Karpas-422 (cell line): ENCODE measurements at places on chromosomes 4 and X.
A peak's percentile ranks its signal among the peaks of the same experiment; 100 is the strongest.

- DNase-seq: no peak
These were observed 41.2 kb downstream of the ANXA5 start for GRCh38 chr4:121655320-121656268.

- no peak for DNase-seq
These were observed 559.3 kb upstream of the ZFP42 start for GRCh38 chr4:187436251-187436650.

- no peak for DNase-seq
These were observed 598.1 kb upstream of the FAT1 start for GRCh38 chr4:187321711-187322110.

DNA sequence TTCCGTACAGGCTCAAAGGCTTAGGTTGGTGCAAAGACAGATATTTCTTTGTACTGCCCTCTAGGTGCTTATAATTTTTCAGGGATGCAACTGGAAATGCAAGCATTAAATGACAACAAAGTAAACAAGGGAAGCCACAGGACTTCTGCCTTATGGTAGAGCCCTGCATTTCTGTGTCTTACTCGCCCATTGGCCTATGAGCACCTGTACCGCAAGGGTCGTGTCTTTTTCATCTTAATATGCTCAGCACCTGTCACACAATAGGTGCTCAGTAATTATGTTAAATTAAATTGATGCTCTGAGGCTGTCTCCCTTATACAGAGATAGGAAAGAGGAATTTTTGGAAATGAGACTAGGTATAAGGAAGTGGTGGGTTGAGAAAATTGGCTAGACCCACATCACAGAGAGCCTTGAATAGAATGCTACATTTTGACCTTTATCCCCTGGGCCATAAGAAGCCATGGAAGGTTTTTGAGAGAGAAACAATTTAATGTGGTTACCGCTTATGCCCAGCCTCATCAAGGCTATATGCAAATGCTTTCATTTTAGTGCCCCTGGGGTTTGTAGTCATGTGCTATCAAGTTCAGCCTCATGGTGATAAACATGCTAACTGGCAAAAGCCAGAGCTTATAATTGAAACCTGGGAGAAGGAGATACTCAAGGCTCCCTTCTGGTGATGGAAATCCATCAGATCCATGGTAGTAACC lies 16.3 kb downstream of the VSIG4 start:
- DNase-seq: no peak

DNA sequence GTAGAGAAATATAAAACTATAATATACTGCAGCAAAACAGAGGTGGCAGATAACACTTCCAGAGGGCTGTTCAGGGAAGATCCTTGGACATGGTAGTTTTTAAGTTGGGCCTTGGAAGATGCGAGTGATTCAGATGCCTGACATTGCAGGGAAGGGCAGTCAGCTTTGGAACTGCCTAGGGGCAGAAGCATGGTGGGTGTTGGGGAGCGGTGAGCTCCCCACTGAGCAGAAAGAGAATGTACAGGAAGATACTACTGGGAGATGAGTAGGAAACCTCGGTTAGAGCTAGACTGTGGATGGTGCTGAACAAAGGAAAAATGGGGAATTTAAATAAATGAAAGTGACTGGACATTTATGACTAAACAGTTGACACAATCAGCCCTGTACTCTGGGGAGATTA lies 24.9 kb upstream of the SEC24B start:
- DNase-seq: no peak

DNA sequence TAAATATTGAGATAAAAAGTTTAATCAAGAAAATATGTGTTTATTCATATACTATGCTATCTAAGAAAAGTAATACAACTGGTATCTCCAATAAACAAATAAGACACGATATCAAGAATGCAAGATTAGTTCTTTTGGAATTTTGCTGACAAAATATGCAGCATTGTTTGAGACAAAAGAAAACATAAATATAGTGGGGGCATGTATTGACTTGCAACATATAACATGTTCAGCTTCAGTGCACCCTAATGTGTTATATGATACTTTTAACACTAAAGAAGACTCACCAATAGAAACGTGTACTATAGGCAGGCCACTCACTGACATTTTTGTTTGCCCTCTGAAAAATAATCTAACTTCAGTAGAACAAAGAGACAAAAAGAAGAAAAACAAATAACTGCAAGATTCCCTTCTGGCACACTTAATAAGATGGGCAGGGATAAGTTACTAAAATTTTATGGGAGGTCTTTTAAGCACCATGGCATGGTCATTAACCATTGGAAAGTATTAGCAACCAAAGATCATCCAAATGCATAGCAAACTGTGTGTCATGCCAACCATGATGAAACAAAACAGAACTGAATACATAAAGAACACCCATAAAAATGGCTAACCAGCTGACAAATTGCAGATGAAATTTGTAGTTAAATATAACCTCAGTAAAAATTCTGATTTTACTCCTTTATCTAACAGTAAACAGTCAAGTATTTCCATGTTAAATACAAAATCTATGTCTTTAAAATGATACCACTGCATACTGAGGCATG lies 447.9 kb upstream of the FAM241A start:
- DNase-seq: no peak

GRCh38 chr4:15318621-15319348 lies 109.0 kb upstream of the C1QTNF7 start:
- DNase-seq: no peak

GRCh38 chrX:86379209-86379608 lies 231.0 kb downstream of the DACH2 start:
- no peak for DNase-seq

DNA sequence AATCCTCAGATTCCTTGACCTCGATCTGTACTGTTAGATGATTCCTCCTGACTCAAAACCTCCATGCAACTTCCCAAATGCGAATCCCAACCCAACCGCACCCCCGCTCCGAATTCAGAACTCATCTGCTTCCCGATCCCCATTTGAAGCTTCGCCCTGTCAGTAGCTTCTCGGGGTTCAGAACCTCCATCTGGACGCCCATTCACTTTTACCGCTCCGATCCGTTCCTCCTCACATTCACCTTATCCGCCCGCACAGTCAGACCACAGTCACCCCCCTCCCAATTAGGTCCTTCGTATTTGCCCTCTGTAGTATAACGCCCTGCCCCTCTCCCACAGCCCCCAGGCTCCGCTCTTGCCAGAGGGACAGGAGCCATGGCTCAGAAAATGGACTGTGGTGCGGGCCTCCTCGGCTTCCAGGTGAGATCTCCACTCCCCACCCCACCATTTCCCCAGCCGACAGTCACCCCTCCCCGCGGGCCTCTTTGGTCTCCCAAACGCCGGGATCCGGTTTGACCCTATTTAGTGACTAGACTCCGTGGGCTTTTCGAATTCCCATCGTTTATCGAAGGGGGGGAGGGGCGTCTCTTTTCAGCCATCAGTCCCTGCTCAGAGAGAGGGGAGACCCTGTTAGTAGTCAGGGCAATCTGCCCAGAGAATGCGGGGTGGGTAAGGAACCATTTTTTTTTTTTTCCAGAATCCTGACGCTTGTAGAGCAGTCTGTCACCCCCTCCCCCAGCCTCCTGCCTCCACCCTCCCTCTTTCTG lies 691 bp downstream of the MAGED1 start:
- peak; percentile 44 for DNase-seq

GRCh38 chr4:146238107-146238506 lies 23.8 kb downstream of the REELD1 start:
- no peak for DNase-seq

- DNase-seq: peak; percentile 74
These were observed 37.0 kb upstream of the FGF13 start for GRCh38 chrX:138748480-138748879.

DNA sequence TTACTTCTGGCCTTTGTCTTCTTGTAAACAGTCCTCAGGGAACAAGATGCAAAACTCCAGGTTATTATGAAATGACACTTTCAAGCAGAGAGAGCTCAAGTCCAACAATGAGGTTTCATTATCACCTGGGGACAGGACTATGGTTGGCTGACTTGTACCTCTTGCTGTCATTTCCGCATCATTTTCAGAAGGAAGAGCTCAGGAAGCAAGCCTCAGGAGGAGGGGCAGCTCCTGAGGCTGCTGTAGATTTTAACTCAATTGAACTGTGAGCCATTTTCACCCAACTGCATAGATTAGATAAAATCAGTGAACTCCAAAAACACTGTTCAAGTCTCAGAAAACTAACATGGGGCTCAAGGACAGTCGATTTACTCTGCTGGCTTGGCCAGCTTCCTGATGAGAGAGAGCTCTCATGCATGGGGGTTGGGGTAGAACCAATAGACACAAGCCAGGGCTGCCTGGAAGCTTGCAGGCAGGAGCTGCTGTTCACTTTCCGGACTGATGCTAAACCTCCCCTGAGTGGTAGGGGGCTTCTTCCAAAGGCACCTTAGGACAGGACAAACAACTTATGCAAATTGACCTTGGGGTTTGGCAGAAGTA lies 23.6 kb downstream of the TMEM255A start:
- DNase-seq: no peak

DNA sequence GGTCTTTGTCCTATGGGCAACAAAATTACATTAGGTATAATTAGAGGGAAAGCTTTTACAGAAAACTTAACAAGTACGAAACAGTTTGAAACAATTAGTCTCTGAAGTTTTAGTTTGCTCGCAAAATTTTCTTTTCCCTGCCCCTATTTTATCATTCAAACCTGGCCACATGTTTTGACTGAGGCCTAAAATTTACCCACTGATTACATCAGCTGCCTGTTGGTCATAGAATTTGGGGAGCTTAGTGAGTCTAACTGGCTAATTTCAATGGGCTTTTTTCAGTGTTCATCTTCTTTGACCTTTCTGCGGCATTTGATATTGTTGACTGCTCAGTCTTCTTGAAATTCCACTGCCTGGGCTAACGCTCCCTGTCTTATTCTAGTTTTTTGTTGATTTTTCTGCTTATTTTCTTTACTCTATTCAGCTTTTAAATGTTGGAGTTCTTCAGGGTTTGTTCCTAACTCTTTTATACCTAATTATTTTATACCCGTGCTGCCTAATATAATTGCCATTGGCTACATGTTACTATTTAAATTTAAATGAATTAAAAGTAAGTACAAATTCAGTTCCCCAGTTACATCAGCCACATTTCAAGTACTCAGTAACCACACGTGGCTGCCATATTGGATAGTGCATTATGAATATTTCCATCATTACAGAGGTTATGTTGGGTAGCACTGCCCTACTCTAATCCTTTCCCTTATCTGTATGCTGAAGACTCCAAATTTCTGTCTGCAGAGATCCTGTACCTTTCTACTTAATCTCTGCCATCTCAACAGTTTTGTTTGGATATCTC lies 87.5 kb downstream of the SNX25 start:
- DNase-seq: no peak

DNA sequence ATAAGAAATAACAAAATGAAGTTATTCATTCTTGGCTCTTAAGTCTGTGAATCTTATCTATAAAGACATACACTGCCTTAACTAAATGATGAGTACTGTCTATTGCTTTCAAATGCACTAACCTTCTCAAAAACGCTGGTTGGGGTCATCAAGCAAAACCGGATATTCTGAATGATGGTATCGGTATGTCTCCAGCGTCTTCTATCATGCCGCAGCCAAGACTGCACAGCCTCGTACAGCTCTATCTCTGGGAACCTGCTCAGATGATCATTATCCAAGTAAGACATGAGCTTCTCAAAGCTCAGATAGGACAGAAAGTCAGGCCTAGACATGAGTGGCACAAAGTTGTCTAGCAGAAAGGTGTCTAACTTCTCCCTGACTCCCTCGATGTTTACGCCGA lies 21.1 kb downstream of the KLHL15 start:
- DNase-seq: no peak

- no peak for DNase-seq
These were observed 44.8 kb upstream of the PITX2 start for GRCh38 chr4:110667670-110668069.

DNA sequence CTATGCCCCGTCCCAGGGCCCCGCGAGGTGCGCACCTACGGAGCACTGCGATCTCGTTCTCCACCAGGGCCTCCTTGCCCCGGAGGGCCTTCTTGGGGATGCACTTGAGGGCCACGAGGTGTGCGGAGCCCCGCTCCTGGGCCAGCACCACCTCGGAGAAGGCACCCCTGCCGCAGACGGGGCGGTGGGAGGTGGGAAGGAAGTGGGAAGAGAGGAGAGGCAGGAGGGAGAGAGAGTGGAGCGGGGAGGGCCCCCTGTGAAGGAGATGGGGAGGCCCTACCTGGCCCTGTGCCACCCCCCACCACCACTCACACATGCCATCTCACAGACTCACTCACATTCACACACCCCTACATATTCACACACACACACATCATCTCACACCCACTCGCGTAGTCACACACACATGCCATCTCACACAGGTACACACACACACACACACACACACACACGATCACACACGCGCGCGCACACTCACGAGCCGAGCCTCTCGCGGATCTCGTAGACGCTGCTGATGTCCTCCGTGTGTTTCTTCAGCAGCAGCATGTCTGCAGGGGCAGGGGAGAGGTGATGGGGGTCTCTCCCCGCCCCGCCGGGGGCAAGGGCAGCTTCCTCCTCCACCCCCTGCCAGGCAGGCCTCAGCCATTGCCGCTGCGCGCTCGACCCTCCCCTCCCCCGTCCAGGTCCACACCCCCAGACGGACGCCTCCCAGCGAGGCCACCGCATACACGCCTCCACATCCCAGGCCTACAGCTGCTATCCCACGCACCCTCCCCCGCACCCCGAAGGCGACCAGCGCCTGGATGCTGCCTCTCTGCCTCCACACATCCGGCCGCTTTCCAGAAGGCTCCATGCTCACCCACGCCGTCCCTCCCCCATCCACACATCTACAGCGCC lies 834 bp downstream of the PNCK start:
- DNase-seq: no peak

DNA sequence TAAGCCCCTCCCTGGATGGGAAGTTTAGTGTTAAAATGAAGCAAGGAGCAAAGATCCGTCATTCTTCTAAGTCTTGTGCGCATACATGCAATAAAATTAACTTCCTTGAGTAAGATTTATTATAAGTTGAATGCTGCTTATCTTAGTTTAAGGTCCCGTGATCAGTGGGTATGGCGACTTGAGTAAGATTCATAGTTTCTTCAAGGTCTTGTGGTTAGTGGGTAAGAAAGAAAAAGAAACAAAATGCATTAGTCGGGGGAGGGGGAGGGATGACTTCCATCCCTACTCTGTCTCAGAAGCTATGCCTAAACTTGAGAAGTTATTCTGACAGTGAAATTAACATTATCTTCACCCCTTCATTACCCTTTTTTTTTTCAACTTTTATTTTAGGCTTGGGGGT lies 127.3 kb upstream of the MAGEB16 start:
- DNase-seq: no peak

DNA sequence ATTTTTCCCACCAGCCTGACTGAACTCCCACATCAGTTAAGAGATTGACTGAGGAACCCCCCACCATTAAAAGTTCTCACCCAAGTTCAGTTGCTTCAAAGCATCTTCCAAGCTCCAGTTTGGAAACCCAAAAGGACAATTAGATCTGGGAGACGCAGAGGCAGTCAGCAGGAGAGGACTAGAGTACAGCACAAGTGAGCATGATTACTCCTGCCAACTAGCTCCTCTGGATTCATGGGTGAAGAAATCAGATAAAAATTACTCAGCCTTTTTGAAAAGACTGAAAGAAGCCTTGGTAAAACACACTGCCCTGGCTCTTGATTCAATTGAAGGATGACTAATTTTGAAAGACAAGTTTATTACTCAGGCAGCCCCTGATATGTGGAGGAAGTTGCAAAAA lies 297.5 kb downstream of the ADAM29 start:
- DNase-seq: no peak
